Esophagus muscularis mucosa (tissue), 4 donors: ENCODE measurements at places on chromosomes 11 and 22. TPM values are rescaled to one million over a fixed set of nuclear protein-coding genes. Genes with fewer than 3 reads are reported as not detected.

Gene HORMAD2
- not detected for total RNA-seq

Gene OR5P2
- not detected for total RNA-seq

Gene OR5AS1
- total RNA-seq: not detected

Gene WNT11
- total RNA-seq: 11.0 TPM

Gene NPAS4
- 1.7 TPM for total RNA-seq

Gene SOX10
- 29.5 TPM for total RNA-seq

Gene INS
- not detected for total RNA-seq

Gene PTGDR2
- 2.9 TPM for total RNA-seq

Gene BBOX1
- not detected for total RNA-seq

Gene CD3E
- 2.8 TPM for total RNA-seq

Gene OR5D18
- total RNA-seq: not detected

Gene SEC14L2
- 5.3 TPM for total RNA-seq

Gene C11orf24
- total RNA-seq: 41.5 TPM

Gene OR51B4
- total RNA-seq: not detected

Gene PKP3
- total RNA-seq: 1.1 TPM

Gene APOL5
- 0.29 TPM for total RNA-seq

Gene OR51B2
- total RNA-seq: not detected

Gene MACROD1
- total RNA-seq: 38.4 TPM

Gene UQCR10
- total RNA-seq: 81.7 TPM

Gene IGLL1
- total RNA-seq: not detected

Gene TTC36
- total RNA-seq: 0.50 TPM

Gene PRAME
- not detected for total RNA-seq

Gene PPFIA1
- 47.4 TPM for total RNA-seq

Gene OR52A1
- not detected for total RNA-seq

Gene TRIM49
- total RNA-seq: not detected

Gene HBB
- total RNA-seq: 90.2 TPM

Gene OR8D4
- total RNA-seq: not detected

Gene KCNJ5
- 1.2 TPM for total RNA-seq

Gene TMA7B
- total RNA-seq: not detected

Gene FADS2
- total RNA-seq: 32.8 TPM

Gene TMEM25
- 56.5 TPM for total RNA-seq

Gene OR56A1
- not detected for total RNA-seq

Gene DDX25
- 0.17 TPM for total RNA-seq
